ENCODE measurements at places on chromosomes 11 and 22. TPM values are rescaled to one million over a fixed set of nuclear protein-coding genes. Genes with fewer than 3 reads are reported as not detected.

The MPPED1 gene
- not detected for total RNA-seq

The FXYD2 gene
- total RNA-seq, result 310 TPM

The OR52E8 gene
- not detected for total RNA-seq

The C11orf86 gene
- not detected for total RNA-seq

The GSTT2B gene
- 12.4 TPM for total RNA-seq

The SAA2 gene
- 20.8 TPM for total RNA-seq

The KCNJ11 gene
- total RNA-seq, result 11.2 TPM

The OR2AG1 gene
- not detected for total RNA-seq

The TNNT3 gene
- 2.0 TPM for total RNA-seq

The SYT12 gene
- total RNA-seq, result 0.41 TPM

The KCNQ1 gene
- total RNA-seq, result 25.2 TPM

The C22orf15 gene
- total RNA-seq, result not detected

The C11orf87 gene
- total RNA-seq, result not detected

The RFPL1 gene
- not detected for total RNA-seq

The FGF19 gene
- 0.19 TPM for total RNA-seq

The OR52E1 gene
- not detected for total RNA-seq

The PRAME gene
- total RNA-seq, result not detected

The GPHA2 gene
- total RNA-seq, result 13.3 TPM

The TMEM86A gene
- 4.3 TPM for total RNA-seq

The PVALB gene
- total RNA-seq, result not detected

The MMP7 gene
- total RNA-seq, result 13.5 TPM

The SYTL2 gene
- 3.8 TPM for total RNA-seq

The OR52H1 gene
- 0.31 TPM for total RNA-seq

The FAM83F gene
- 19.8 TPM for total RNA-seq

The SPI1 gene
- total RNA-seq, result 15.1 TPM

The ANKK1 gene
- 0.22 TPM for total RNA-seq

The MUC6 gene
- 90.2 TPM for total RNA-seq

The CCDC15 gene
- 1.3 TPM for total RNA-seq

The LRRN4CL gene
- total RNA-seq, result 0.32 TPM

The KLHL22 gene
- total RNA-seq, result 11.7 TPM

The LARGE2 gene
- 9.0 TPM for total RNA-seq

The TSSK2 gene
- total RNA-seq, result not detected

The SLC29A2 gene
- total RNA-seq, result 4.1 TPM

The RHOD gene
- 14.9 TPM for total RNA-seq

The CNTF gene
- total RNA-seq, result 0.51 TPM

The BARX2 gene
- 4.7 TPM for total RNA-seq

The PANX2 gene
- 0.31 TPM for total RNA-seq

The POU2AF1 gene
- 0.08 TPM for total RNA-seq

The CRYBB2 gene
- not detected for total RNA-seq

The SHANK2 gene
- total RNA-seq, result 27.4 TPM

The LSP1 gene
- total RNA-seq, result 26.8 TPM

The NLRP6 gene
- 0.19 TPM for total RNA-seq

The CCDC188 gene
- total RNA-seq, result 0.38 TPM

The PPFIA1 gene
- total RNA-seq, result 14.9 TPM

The GRIA4 gene
- 0.76 TPM for total RNA-seq

The CRACR2B gene
- total RNA-seq, result 103 TPM

The SLC22A12 gene
- not detected for total RNA-seq

The C22orf42 gene
- 1.0 TPM for total RNA-seq

The MS4A6A gene
- 69.3 TPM for total RNA-seq

The SNX19 gene
- total RNA-seq, result 37.2 TPM

The MYBPC3 gene
- total RNA-seq, result 1.0 TPM

The PRRG4 gene
- 1.6 TPM for total RNA-seq

The GAB4 gene
- total RNA-seq, result not detected

The PNPLA2 gene
- 67.1 TPM for total RNA-seq

The PISD gene
- total RNA-seq, result 16.1 TPM

The FAM89B gene
- 25.8 TPM for total RNA-seq

The CASP4 gene
- 51.8 TPM for total RNA-seq

The MISFA gene
- total RNA-seq, result 4.1 TPM

Data from pancreas (tissue), 10 donors.